ENCODE measurements at places on chromosomes 6 and 20.

DNA sequence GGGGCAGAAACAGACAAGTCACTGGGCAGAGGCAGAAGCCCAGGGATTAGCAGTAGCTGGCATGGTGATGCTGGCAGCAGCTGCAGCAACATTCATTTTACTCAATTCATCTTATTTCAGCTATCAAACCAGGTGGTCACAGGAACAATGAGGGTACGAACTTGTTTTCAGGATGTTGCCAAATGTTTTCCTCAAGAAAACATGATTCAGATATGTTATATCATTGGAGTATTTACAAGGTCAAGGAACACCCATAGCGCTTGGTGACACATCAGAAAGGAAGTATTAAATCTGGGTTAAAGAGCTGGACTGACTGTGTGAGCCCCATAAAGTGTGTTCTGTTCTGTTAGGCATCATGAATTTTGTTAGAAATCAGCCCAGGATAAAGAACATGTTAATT lies 456.9 kb upstream of the ID4 start:
- no peak for DNase-seq

GRCh38 chr6:6931071-6932025 lies 176.4 kb upstream of the RREB1 start:
- DNase-seq: no peak

DNA sequence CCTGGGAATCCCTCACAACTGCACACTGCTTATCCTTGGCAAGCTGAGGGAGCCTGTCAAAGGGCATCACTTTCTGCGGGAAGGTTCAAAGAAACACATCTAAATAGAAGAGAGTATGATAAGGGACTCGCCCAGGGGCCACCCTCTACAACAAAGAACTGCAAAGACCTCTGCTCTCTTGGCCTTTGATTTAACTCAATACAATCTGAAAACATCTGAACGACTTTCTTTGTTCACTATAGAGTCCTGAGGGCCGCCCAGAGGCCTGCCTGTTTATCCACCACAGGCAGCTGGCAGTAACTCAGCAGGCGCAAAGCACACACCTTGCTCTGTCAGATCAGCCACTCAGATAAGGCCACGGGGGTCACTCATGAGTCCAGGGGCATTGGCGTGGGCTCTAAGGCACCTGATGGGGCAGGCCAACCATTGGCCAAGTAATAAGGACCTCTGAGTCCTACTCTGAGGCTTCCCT lies 139.3 kb downstream of the UNC5CL start:
- DNase-seq: no peak

DNA sequence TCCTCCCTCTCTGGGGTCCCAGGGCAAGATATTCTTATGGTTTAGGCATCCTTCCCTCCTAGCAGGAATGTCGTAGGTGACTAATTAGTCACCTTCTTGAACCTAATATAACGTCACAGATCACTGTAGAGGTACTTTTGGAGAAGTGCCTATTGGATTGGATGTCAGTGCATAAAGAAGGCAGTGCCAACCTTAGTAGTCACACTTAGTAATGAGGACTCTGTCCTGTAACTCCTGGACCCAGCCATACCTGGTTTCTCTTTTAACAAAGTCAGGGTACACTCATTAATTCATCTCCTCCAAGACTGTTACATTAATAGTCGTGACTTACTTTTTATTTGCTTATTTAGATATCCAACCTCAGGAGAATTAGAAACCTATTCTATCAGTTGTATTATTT lies 20.0 kb downstream of the VTA1 start:
- no peak for DNase-seq

DNA sequence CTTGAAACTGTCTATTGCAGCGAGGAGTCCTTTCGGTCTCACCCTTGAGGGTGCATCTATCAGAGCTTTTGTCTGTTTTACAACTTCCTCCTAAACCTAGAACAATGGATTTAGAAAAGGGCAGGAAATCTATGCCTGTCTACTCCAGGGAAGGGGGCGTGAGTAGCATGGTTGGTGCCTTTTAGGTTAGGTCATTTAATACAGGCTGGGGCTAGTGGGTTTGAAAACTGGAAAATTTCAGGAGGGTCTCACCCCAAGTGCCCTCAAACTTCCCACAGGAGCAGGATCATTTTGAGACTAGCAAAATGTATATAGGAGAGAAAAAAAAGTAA lies 33.5 kb upstream of the BMP6 start:
- DNase-seq: no peak

- DNase-seq: no peak
Observed at GRCh38 chr6:64123761-64124633, 488.4 kb downstream of the PHF3 start.

DNA sequence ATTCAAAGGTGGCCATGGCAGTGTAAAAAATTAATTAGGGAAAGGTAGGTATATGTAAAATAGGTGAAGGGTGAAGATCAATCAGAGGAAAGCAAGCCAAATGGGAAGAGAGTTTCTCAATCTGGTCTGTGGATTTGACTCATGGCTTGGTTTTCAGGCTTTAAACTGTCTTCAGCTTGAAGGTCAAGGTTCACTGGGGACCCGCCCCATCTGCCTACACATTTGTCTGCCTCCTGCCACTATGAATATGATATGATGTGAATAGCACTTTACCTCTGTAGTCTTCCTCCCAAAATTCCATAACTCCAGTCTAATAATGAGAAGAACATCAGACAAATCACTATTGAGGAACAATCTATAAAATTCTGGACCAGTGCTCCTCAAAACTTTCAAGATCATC lies 32.3 kb upstream of the THEMIS start:
- no peak for DNase-seq

- no peak for DNase-seq
Observed at GRCh38 chr6:52535711-52536423, 41.0 kb downstream of the TRAM2 start.

DNA sequence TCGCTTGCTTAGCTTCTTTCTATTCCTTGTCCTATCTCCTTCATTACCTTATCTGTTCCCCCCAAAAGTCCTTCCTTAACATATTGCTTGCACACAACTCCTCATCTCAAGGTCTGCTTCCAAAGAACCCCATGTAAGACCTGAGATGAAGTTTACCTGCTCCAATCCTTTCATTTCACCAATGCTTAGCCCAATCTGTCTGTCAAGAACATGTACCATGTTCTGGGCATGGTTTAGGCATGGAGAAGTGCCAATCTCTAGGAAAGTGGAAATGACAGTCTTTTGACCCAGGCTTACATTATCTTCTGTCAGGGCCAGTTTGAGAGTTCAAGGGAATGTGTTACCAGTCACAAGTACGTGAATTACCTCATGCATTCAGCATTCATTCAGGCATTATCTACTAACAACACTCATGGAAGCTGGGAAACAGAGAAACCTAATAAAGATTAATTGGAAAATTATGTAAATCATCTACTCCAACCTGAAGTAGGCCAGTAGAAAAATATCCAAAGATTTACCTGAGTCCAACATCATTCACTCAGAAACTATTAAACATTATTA lies 15.8 kb upstream of the TASP1 start:
- DNase-seq: no peak

- no peak for DNase-seq
Observed at GRCh38 chr20:856361-856775, 22.9 kb downstream of the FAM110A start.

DNA sequence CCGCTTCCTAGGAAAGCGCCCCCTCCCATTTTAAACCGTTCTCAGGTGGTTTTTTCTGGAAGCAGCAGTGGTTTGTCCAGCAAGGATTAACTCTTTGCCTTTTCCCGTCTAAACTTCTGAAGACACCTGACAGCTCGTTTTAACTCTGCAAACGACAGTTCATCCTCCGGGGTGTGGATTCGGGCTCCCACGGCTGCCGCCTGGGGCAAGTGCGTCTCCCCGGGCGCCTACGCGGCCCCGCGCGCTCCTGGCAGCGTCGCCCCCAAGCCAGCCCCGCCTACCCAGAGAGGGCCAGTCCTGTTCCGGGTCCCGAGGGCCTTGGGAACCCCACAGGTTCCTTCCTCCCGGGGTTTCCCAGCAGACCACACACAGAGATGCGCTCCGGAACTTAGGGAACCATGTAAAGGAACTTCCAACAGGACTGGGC lies 54.4 kb downstream of the PRR18 start:
- no peak for DNase-seq

DNA sequence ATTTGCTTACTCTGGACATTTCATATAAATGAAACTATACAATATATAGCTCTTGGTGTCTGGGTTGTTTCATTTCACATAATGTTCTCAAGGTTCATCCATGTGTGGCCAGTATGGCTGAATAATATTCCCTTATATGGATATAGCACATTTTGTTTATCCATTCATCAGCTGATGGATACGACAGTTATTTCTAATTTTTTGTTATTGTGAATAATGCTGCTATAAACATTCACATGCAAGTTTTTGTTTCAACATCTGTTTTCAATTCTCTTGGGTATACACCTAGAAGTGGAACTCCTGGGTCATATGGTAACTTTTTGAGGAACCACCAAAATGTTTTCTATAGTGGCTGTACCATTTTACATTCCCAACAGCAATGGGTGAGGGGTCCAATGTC lies 101.1 kb downstream of the CDK19 start:
- DNase-seq: no peak

DNA sequence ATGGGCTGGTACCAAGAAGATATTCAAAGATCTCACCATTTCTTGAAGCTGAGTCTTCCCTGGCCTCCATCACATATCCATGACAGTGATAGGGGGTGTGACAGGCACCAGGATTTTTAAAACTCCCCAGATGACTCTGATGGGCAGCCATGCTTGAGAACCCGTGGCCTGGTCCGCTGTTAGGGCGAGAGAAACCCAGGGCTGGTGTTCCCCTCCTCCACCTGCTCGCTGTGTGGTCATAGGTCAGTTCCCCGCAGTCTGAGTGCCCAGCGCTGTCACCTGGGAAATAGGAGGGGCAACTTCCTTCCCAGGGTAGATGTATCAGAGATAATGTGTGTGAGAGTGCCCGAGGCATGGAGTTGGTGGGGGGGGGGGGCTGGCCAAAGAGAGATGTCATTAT lies 50.9 kb downstream of the TMEM242 start:
- no peak for DNase-seq

- DNase-seq: no peak
Observed at GRCh38 chr6:105726902-105727655, 324.2 kb upstream of the PREP start.

DNA sequence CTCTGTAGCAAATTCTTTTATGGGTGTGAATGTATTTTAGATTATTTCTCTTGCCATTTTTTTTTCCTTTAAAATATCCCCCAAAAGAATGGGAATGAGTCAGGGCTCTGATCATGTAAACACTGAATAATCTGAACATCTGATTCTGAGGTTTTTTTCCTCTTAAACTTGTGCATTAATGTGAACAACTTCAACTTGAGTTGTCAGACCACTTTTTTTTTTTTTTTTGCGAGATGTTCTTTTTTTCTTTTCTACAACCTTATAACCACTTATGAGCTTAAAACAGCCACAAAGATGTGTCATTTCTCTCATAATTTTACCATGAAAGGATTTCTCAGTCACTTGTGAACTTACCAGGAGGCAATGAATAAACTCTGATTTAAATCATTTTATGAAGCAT lies 85.3 kb downstream of the TBC1D7 start:
- no peak for DNase-seq

DNA sequence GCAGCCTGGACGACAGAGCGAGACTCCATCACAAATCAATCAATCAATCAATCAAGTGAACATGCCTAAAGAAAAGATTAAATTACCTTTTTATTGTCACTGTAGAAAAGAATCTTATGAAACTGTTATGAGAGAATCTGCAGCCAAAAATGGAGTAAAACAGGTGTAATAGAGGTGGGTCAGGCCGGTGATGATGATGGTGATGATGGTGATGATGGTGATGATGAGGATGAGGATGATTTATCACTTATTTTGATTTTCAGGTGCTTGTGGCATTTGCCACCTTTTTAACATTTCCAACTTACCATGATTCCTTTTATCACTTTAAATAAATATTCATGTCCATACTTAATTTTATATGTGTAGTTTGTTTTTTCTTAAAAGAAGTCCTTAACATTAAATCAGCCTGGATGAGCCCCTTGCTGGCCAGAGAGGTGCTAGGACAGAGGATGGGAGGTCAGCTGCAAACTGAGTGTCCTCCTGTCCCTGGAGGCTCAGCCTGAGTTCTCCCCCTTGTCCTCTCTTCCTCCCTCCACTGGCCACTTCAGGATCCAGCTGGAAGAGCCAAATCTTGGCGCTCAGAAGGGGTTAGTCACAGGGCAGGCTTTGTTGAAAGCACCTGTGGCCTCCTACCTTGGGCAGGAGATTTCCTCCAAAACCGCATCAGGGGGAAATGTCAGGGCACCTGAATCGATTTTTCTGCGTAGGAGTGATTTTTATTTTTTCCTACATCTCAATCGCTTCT lies 32.6 kb downstream of the SLC2A10 start:
- DNase-seq: no peak

DNA sequence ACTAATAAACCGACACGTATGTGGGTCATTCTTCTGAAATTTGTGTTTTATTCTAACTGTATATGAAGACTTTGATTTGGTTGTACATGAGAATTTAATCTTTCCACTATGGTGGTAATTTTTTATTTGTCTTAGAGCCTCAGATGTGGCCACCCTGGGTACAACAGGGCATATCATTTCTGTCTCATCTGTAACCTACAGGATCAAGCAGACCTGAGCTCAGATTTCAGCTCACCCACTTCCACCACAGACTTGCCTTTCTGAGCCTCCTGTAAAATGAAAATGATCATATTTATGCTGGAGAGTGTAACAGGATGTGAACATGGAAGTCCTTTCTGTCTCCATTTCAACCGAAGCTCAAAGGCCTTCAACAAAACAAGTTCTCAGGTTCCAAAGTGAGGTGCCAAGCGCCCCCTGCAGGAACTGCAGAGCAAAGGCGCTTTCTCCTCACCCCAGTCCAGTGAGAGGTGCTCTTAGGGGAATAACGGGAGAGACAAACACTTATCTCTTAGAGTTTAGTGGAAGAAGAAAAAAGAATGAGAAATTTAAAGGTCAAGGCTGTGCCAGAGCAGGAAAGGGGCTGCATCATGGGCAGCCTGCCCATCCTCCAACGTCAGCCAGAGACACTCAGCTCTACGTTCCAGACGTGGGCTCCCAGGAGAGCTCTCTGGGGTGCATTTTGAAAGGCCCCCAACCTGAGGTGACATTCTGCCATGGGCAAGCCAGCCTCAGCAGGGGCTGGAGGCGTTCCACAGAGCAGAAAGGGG lies 23.0 kb upstream of the CD24 start:
- DNase-seq: no peak

DNA sequence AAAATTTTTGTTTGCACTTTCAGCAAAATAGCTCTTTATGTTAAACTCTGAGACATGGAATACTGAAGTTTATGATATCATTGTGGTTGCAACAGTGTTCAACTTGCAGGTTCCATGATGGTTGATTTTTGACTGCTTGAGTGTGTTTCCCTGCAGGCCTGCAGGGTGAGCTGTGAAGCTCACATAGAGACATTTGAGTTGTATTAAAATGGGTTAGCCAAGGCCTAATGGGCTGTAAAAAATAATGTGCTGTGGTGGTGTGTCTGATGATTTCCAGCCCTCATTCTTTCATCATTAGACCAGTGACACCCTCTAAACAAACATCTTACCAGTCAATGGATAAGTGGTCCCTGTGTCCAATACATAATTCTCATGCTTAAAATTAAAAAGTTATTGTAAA lies 321.4 kb downstream of the FARS2 start:
- no peak for DNase-seq

GRCh38 chr6:169789944-169790927 lies 38.8 kb downstream of the ERMARD start:
- DNase-seq: no peak

All from SIG-M5 (cell line).